Cerebellar nuclear complex (tissue), 1 donor: ENCODE measurements at places on chromosomes 5 and 9.
A peak's percentile ranks its signal among the peaks of the same experiment; 100 is the strongest.

DNA sequence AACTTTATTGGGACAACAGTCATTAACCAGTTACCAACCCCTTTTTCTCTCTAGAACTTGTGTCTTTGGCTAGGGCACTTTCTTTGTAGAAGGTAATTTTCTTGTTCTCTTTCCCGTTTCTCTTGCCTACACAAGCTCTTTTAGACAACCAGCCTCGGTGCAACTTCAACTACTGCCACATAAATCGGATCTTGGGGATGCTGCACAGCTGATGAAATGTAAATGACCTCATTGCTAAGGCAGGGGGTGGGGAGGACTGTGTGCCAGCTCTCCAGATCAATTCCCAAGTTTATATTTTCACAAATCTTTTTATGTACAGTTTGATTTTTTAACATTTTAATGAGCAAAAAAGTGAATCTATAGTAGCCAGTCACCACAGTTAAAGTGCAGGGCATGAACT, 157.6 kb downstream of the DENND1A start:
- no peak for DNase-seq

- no peak for DNase-seq
These were observed 9.1 kb upstream of the ERMP1 start for GRCh38 chr9:5841771-5842573.

- no peak for DNase-seq
These were observed 276.9 kb downstream of the SEMA5A start for GRCh38 chr5:9269014-9269413.

DNA sequence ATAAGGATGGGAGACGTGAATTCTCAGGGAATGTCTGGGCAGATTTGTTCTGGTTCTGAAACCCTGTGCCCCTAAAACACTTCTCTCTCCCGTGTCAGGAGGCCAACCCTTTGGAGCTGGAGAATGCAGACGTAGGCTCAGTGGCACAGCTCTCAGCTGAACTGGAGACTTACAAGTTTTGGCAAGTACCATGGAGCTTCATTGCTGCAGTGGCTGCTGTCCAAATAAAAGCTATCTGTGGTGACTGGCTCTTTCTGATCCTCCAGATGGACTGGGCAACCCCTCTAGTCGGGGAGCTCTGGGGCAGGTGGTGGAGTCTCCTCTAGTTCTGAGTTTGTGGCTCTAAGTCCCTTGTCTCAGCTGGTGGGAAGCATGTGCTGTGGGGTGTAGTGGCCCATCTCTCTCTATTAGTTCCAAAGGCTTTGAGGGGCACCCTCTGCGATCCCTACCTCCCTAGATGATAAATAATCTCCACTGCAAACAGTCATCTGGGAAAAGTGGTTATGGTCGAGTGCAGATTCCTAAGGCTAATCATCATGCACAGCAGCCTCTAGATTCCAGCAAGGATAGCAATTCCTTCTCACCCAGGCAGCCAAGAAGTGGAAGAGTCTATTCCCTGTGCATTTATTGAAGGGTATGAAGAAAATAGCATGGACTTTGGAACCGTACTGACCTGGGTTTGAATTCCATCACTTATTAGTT, 204.2 kb upstream of the KLF4 start:
- DNase-seq, result peak; percentile 6

DNA sequence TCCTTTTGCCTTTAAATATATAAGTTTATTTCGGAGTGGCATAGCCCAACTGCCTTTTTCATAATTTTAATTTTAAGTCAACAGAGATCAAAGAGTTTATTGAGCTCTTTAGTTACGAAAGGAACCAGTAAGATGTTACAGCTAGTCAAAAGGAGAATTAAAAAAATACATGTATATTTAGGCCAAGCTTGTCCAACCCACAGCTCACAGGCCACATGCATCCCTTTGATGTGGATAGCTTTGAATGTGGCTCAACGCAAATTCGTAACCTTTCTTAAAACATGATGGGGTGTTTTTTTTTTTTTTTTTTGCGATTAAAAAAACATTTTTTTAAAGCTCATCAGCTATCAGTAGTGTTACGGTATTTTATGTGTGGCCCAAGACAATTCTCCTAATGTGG, 50.2 kb upstream of the IL31RA start:
- no peak for DNase-seq

- DNase-seq, result no peak
These were observed 102.9 kb upstream of the APC start for GRCh38 chr5:112634796-112635195.

GRCh38 chr9:35568196-35568595, 36.9 kb upstream of the TESK1 start:
- DNase-seq, result no peak

DNA sequence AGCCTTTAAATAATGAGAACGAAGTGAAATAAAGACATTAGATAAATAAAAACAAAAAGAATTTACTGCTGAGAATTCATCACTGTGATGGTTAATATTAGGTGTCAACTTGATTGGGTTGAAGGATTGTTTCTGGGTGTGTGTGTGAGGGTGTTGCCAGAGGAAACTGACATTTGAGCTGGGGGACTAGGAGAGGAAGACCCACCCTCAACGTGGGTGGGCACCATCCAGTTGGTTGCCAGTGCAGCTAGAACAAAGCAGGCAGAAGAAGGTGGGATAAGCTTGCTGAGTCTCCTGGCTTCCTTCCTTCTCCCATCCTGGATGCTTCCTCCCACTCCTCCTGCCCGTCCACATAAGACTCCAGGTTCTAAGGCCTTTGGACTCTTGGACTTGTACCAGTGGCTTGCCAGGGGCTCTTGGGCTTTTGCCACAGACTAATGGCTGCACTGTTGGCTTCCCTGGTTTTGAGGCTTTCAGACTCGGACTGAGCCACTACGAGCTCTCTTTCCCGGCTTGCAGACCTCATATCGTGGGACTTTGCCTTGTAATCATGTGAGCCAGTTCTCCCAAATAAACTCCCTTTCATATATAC, 43.7 kb upstream of the ABL1 start:
- DNase-seq, result no peak

DNA sequence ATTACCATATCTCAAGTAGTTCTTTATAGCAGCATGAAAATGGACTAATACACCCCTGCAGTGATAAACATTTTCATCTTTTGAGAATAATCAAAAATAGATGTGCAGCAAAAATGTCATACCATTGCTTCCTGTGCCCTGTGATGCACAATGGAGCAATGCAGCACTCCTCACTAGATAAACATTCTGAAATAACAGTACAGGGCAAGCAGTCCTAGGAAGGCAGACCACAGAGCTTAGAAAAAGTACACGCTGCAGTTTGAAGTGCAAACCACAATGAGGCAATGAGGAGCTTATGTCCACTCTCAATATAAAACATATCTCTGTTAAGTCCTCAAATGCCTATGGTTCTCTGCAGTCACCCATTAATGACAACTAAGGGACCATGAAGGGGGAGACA, 367.6 kb downstream of the PDE4D start:
- DNase-seq, result no peak
